Tibial nerve (tissue), 4 donors: ENCODE measurements at places on chromosomes 4 and X. TPM values are rescaled to one million over a fixed set of nuclear protein-coding genes. Genes with fewer than 3 reads are reported as not detected.

- DNase-seq: no peak
- H3K27me3 ChIP-seq: no peaks in the 10 kb centered on the region
- H3K36me3 ChIP-seq: no peaks in the 10 kb centered on the region
Observed at GRCh38 chrX:38935561-38935960, 134.3 kb downstream of the MID1IP1 start.

Gene ARHGAP36
- not detected for total RNA-seq

DNA sequence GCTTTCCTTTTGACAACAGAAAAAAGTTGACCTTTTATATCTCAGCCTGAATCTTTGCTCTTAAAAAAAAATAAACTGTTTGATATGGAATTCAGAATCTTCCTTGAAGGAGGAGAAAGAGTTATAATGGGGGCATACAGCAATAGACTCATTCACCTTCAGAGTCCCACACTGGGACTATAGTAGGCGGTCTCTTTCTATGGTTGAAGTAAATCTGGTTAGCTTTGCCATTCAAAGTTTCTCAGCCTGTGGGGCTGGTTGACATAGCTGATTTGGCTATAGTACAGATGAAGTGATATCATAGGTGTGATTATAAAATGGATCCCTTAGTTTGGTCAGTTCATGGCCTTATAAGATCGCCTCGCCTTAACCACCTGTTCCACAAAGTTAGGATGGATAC, 156.2 kb downstream of the SH2D1A start:
- no peaks in the 10 kb centered on the region for H3K27me3 ChIP-seq
- no peaks in the 10 kb centered on the region for H3K36me3 ChIP-seq

Gene EVC2
- total RNA-seq: 28.8 TPM

- H3K4me1 ChIP-seq: no peaks in the 10 kb centered on the region
- H3K27me3 ChIP-seq: no peaks in the 10 kb centered on the region
Observed at GRCh38 chr4:93852680-93853079, 24.1 kb downstream of the ATOH1 start.
